ENCODE measurements at places on chromosomes 5 and 9.

- DNase-seq = no peak
Observed at GRCh38 chr5:112154940-112155686, 264.0 kb downstream of the EPB41L4A start.

- no peak for DNase-seq
Observed at GRCh38 chr5:158797498-158797845, 302.2 kb downstream of the EBF1 start.

DNA sequence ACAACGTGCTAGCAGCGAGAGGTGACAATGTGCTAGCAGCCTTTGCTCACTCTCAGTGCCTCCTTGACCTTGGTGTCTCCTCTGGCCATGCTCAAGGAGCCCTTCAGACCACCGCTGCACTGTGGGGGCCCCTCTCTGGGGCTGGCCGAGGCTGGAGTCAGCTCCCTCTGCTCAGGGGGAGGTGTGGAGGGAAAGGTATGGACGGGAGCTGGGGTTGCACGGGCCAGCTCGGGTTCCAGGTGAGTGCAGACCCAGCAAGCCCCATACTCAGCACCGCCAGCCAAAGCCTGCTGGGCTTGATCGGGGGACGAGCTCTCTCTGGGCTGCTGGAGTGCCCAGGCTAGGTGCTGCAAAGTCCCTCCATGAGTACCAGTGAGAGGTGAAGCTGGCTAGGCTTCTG lies 180.2 kb downstream of the TRIM36 start:
- no peak for DNase-seq

DNA sequence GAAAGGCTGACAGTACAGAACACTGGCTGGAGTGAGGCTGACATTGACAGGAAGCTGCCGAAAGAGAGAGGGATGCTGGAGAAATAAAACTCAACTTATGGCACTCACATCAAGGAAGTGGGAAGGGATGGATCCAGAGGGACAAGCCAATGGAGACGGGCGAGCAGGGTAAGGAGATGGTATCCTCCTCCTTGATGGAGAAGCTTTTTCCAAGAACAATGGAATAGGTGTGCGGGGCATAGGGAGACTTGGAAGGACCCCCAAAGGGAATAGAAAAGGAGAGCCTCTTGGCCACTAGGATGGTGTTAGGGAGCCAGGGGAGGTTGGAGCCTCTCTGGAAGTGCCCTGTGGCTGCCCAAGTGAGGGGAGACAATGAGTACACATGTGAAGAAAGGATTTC lies 58.4 kb upstream of the GRHPR start:
- DNase-seq = no peak

- DNase-seq = no peak
Observed at GRCh38 chr9:35618854-35619799, 914 bp upstream of the CD72 start.

- DNase-seq = no peak
Observed at GRCh38 chr5:38494175-38494574, 62.3 kb downstream of the LIFR start.

DNA sequence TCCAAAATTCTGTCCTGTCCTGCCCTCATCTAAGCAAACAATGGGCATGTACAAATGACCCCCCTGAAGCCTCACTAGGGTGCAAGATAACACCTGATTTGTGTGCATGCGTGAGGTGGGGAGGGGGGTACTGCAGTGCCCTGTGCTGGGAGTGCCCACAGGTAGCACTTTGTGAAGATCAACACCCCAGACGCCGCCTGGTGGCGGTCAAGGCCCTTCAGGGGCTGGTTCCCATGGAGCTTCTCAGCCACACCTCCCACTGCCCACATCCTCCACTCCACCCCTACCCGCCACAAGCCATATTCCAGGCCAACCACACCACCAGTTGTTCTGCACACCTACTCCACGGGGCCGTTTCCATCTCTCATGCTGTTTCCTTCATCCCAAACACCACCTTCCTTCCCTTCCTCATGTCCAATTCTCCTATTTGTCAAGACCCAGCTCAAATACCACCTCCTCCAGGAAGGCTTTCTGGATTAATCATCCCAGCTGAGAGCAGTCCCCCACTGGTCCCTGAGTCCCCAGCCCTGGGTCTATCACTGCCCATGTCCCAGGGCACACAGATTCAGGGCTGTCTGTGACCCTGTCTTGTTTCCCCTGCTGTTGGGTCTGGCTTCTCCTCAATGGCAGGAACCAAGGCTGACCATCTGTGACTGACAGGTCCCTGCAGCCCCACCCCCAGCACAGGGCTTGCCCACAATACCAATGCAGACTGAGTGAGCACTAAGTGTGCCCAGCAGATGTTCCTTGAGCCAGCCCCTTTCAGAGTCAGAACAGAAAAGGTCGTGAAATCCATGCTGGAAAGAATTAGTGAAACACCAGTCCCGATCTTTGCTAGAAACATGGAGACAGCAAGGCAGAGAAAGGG lies 178.4 kb downstream of the PAX5 start:
- no peak for DNase-seq

GRCh38 chr5:165000479-165001190 lies 1495.2 kb downstream of the MAT2B start:
- DNase-seq = no peak

DNA sequence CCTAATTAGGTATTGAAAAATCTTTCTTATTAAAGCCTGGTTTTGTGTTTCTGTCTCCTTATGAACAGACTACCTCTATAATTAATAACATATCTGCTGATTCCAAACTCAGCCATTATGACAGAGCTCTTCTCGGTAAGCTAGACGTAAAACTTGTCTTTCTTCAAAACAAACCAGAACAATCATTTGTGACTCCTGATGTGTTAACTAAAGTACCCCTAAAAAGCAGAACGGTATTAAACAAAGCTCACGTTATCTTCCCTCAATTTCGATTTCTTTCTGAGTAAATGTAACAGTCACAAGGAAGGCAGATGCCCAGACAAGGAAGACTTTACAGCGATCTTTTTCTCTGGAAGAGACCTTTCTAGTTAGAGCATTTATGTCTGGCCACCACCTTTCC lies 1.8 kb downstream of the SEMA5A start:
- DNase-seq = no peak

GRCh38 chr5:33776151-33776660 lies 115.6 kb downstream of the ADAMTS12 start:
- no peak for DNase-seq

- DNase-seq = no peak
Observed at GRCh38 chr5:1781726-1782384, 17.8 kb downstream of the MRPL36 start.

GRCh38 chr9:68747043-68747533 lies 42.0 kb downstream of the PIP5K1B start:
- no peak for DNase-seq
